Bronchial epithelial cell (primary cell): ENCODE measurements at places on chromosomes 4 and X. TPM values are rescaled to one million over a fixed set of nuclear protein-coding genes. Genes with fewer than 3 reads are reported as not detected.
A peak's percentile ranks its signal among the peaks of the same experiment; 100 is the strongest.

The KIF4A gene
- total RNA-seq: 0.26 and 0.64 TPM in 2 replicates

DNA sequence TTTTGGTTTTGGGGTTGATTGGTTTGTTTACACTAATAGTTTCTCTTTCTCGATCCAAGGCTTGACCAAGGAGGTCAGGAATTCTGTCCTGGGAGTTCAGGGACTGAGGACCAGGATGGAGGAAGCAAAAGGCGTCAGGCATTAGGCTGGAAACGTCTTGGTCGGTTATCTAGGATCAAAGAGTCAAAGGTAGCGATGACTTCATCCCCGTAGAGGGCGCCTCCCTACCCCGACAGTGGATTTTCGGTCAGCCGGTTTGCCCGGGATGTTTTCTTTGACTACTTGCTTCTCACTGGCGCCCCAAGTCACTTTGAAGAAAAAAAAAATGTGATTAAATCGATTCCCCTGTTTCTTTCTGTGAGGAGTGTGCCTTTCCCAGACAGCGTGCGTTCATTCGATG is 980 bp upstream of the FHDC1 start:
- DNase-seq: peak; percentile 46

- DNase-seq: no peak
Measured at GRCh38 chr4:56708146-56708545, 27.1 kb upstream of the HOPX start.

GRCh38 chrX:34653811-34654210 is 3.3 kb downstream of the TMEM47 start:
- DNase-seq: peak; percentile 0

DNA sequence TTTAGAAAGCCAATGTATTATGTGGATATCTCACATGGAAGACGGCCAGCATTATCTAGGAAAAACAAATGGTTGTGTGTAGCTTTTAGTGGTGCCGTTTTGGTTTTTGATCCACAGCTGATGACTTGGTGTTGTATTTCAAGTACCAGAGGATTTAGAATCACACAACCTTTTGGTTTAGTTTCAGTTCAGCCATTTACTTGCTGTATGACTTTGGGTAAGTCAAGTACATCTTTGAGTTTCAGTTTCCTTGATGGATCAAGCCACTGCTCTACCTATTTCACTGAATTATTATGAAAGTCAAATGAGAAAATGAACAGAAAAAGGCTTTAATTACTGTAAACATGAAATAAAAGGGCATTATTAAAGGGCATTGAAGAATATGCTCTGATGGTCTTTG is 205.6 kb downstream of the ZIC3 start:
- no peak for DNase-seq

GRCh38 chrX:129737916-129738315 is 863 bp upstream of the XPNPEP2 start:
- DNase-seq: peak; percentile 79
